Posterior vena cava (tissue), 2 donors: ENCODE measurements at places on chromosomes 3 and 15. TPM values are rescaled to one million over a fixed set of nuclear protein-coding genes. Genes with fewer than 3 reads are reported as not detected.

Gene IL17RB
- 0.46 TPM for total RNA-seq

Gene ZCWPW2
- total RNA-seq: 2.2 TPM

Gene GOLGA6B
- not detected for total RNA-seq

Gene UBE2E2
- total RNA-seq: 61.1 TPM

Gene OR5K1
- not detected for total RNA-seq

Gene COL6A6
- total RNA-seq: 1.2 TPM

Gene GOLGA6L7
- not detected for total RNA-seq

Gene CCDC80
- total RNA-seq: 1,773 TPM

Gene KCNMB3
- 2.7 TPM for total RNA-seq

Gene FOXL2NB
- total RNA-seq: not detected
